Left ventricle myocardium superior (tissue), 1 donor: ENCODE measurements at places on chromosomes 4 and X.

DNA sequence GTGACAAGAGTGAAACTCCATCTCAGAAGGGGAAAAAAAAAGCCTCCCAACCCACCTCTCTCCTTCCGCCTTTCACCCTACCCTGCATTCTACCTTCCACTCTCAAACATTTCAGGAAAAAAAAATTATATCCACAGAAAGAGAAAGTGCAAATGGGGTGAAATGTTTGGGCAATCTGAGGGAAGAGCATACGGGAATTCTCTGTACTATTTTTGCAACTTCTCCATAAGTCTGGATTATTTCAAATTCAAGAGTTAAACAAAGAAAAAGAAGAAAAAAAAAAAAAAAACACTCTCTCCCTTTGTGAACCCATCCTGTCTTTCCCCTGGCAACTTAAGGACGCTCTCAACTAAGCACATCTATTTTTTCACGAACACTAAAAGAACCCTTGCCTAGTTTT, 41.3 kb downstream of the AFAP1 start:
- DNase-seq: no peak

GRCh38 chr4:17272154-17272553, 239.7 kb downstream of the QDPR start:
- DNase-seq: no peak

GRCh38 chrX:38513112-38513742, 48.1 kb upstream of the TSPAN7 start:
- no peak for DNase-seq

GRCh38 chr4:7929118-7929951, 10.3 kb downstream of the AFAP1 start:
- DNase-seq: no peak

GRCh38 chr4:147787204-147787603, 55.3 kb downstream of the ARHGAP10 start:
- no peak for DNase-seq

DNA sequence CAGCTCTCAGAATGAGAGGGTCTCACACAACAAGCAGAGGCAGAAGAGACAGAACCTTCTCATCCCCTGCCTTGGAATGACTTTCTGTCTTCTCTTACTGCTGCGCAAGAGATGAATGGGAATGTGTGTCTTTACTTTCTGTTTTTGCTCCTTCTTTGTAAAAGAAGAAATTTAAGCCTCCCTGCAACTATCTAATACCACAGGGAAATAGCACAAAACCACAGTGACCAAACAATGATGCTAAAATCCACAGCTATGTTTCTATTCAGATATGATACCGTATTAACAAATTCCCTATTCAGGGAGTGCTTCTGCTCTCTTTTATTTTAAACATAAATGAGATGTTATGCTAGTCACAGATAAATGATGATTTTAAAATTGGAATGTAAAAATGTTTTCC, 173.8 kb upstream of the RAI2 start:
- DNase-seq: no peak

DNA sequence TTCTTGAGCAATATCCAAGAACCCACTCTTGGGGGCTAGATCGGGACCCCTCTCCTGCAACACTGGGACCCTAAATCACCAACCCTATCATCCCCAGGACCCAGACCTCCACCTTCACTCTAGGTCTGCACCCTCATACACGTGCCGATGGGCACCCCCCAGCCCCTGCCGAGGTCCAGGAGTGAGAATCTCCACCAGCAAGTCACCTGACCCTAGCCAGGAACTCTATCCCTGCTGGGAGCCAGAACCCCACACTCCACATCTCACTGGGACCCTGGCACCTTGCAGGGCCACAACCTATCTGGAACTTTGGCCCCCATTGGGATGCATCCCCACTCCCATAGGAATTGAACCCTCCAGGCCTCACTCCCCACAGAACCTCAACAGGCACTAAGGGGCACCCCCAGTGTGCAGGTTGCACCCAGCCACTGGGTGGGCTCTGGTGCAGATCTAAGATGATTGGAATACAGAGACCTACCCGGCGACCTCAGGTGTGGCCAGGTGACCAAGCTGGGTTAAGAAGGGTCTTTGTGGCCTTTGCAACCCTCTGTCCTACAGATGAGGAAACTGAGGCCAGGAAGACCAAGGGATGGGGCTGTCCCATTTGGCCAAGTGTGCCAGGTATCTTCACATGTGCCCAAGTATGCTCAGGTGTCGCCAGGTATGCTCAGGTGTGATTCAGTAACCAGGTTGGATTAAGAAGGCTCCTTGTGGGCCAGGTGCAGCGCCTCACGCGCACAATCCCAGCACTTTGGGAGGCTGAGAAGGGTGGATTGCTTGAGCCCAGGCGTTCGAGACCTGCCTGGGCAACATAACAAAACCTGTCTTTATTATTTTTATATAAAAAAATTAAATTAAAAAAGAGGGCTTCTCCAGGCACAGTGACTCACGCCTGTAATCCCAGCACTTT, 3.1 kb upstream of the DHRSX start:
- no peak for DNase-seq

- no peak for DNase-seq
Measured at GRCh38 chr4:138399081-138399480, 156.9 kb upstream of the SLC7A11 start.

GRCh38 chr4:185479507-185479971, 8.0 kb upstream of the CCDC110 start:
- DNase-seq: no peak

GRCh38 chr4:7839856-7840255, 99.8 kb downstream of the AFAP1 start:
- no peak for DNase-seq

DNA sequence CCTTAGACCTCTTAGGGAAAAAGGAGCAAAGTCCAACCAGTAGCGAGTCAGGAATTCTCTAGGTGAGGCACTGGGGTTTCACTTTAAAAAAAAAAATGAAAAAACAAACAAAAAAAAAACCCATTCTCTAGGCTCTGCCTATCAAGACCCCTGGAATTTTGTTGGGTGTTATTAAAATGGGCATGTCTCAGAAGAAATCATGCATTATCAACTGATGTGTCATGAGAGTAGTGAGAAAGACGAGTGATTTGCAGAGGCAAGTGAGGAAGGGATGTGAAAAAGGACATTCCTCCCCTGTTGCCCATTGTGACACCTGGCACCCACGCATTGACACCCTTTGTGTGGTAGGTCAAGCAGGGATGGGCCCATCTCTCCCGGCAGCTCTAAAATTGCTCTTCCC, 78.9 kb downstream of the AASDH start:
- no peak for DNase-seq

GRCh38 chr4:71167083-71167482, 171.7 kb upstream of the SLC4A4 start:
- DNase-seq: no peak

DNA sequence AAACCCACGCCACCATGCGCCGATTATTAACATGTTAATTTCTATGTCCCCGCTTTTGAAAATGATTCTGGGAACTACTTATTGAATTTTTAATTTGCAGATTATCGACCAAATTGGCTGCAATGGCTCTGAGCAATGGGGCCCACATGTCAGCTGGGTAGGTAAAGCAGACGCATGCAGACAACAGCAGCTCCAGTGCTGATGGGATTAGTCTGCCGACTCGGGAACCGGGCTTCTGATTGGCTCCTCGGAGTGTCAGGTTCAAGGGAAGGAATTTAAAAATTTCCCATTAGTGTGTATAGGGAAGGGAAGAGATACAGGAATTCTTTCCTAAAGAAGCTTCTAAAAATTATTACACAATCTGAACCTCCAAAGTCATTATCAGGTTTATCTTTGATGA, 77.4 kb upstream of the PPARGC1A start:
- DNase-seq: no peak

- no peak for DNase-seq
Measured at GRCh38 chr4:80006935-80007744, 65.9 kb downstream of the ANTXR2 start.

- no peak for DNase-seq
Measured at GRCh38 chrX:78124307-78124706, 15.1 kb downstream of the TAF9B start.

DNA sequence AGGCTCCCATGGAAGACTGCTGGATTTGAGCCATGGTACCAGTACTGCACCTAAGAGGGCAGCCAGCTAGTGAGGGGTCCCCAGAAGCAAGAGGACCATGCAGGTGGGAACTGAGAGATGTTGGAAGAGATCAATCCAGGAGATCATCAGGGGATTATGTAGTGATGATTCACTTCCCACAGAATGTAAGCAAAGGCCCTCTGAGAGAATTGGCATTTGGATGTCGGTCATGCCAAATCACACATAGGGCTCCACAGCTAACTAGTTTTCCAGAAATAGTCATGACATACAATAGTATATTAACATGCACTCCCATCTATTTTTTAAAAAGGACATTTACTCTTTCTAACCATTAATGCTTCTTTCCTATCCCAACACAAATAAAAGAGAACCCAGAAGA, 112.5 kb downstream of the RASGEF1B start:
- no peak for DNase-seq

DNA sequence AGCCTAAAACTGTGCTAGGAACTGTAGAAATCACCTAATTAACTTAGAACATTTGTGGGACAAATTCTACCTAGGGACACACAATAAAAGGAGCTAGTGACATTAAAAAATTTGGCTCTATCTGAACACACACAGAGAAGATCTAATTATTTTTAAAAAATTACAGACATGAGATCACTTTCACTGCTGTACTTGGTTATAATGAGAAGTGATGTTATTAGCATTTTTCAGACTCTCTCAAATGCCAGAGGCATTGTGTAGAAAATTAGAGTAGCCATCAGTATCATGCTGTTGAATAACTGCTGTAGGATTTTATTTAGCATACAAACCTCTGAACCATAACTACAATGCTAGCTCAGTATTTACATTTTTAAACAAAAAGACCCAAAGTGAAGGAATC, 109.1 kb upstream of the ANK2 start:
- no peak for DNase-seq

GRCh38 chr4:16250661-16251365, 24.5 kb upstream of the TAPT1 start:
- no peak for DNase-seq

GRCh38 chr4:82755650-82756049, 42.9 kb downstream of the SCD5 start:
- no peak for DNase-seq

- DNase-seq: no peak
Measured at GRCh38 chr4:165635381-165635780, 237.7 kb upstream of the TLL1 start.

GRCh38 chrX:42107495-42108488, 184.4 kb upstream of the CASK start:
- no peak for DNase-seq
